ENCODE measurements at places on chromosomes 7 and 10.
A peak's percentile ranks its signal among the peaks of the same experiment; 100 is the strongest.

DNA sequence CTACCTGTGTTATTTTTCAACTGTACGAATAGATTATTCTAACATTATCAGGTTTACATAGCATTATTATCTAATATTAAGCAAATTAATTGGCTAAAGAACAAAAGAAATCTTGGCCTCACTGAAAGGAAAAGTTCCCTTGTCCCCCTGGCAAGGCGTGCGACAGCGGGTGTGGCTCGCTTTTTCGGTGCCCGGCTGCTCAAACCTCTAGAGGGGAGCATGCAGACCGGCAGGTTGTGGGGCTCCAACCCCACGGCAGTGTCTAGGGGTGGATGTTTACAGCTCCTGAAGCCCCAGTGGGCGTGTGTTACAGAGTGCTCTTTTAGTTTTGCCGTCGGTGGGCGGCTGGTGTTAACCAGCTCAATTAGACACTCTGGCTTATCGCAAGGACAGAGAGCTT, 456.4 kb downstream of the TNS3 start:
- no peak for DNase-seq

DNA sequence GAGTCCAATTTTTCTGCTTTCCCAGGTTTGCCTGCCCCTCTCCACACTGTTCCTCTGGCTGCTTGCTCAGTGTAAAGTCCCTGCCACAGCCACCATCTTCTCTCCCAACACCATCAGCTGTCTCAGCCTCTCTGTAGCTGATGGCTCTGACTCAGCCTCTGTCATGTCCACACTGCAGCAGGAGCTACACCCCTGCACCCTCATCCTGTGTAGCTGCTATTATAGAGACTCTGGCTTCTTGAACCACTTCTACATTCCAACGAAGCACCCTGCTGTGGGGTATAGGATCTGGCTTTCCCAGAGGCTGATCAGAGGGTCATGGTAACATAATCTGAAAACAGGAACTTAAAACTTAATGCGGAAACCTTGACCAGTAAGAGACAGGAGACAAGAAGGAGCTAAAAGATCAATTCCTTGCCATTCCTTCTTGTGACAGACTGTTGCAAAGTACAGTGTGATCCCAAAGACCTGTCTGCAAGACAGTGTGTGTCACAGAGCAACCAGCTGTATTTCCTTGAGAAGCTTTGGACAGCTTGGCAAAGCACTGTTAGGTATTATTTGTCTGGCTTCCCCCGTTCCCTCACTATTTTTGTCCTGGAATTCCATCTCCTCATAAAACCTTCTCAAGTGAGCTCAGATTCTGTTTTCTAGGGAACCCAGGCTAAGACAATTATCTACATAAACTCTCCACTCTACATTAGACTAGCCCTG, 42.3 kb downstream of the NRCAM start:
- no peak for DNase-seq

GRCh38 chr10:86366902-86367151, 232 bp upstream of the GRID1 start:
- DNase-seq: no peak

GRCh38 chr7:2761131-2761624, 73.2 kb downstream of the AMZ1 start:
- no peak for DNase-seq

- DNase-seq: no peak
These were observed 4.7 kb downstream of the HOXA1 start for GRCh38 chr7:27091105-27091504.

DNA sequence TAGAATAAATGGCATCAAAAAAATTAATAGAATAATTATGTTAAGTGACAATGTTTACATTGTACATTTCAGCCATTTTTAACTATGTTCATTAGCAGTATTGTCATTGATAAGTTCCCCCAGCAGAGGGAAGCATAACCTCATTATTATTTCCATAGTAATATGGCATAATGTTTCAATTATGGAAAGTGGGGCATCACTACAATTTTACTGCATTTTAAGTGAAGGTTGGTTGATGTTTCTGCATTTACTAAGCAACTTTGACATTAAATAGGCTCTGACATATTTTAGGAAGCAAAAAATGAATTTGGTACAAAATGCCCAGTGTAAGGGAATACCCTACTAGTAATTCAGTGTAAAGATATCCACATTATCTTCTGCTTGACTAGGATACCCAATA, 218.3 kb downstream of the SEMA3A start:
- DNase-seq: no peak

GRCh38 chr7:84187087-84187805, 7.3 kb downstream of the SEMA3A start:
- no peak for DNase-seq

- DNase-seq: no peak
These were observed 136.8 kb downstream of the C10orf105 start for GRCh38 chr10:71582506-71583475.

- DNase-seq: no peak
These were observed 80.9 kb upstream of the APBB1IP start for GRCh38 chr10:26357203-26357602.

DNA sequence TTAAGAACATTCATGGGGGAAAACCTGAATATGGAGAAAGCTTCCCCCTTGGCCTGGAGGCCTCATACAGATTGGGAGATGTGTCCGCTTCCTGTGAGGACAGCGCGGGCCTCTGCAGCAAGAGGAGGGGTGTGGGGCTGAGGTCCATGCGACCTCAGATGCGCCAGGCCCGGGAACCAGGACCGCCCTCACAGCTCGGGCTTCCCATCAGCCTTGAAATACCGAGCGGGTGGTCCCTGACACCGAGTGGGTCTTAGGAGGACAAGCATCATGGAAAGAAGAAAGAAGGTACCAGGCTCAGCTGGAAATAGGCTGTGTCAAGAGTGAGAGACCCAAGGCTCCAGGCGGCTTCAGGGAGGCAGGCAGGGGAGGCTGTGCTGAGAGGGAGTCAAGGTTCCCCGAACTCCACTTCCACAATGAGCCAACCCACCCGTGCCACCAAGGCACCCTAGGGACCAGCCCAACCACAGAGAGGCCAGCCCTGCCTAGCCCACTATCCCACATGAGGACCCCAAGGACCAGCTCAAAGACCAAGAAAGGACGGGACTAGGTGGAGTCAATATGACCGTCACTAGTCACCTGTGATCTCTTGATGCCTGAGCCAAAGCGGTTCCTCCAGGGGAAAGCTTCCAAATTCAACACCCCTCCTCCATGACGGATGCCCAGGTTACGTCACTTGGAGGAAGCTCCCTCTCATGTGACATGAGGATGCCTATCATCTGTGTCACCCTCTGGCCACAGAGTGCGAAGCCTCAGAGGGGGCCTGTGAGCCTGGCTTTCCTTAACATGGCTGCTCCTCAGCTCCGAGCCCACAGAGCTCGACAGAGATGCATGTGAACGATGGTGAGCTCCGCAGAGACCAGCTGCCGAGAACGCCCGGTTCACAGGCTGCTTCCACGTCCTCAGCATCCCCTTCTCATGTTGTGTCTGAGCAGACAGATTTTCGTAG, 103.7 kb downstream of the TCERG1L start:
- DNase-seq: no peak

DNA sequence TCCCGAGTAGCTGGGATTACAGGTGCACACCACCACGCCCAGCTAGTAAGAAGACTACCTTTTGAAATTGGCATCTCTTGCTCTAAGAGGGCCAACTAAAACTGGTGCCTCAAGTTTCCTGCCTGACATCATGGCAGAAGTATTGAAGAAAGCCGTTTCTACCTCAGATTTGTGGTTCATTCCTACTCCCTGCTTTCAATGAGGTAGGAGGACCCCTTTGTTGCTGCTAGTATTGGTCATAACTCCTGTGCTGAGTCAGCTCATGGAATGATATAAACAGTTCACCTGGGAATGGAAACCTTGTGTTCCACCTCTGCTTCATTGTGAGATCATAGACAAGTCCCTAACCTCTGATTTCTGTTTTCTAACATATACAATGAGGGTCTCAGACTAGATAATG, 82.8 kb downstream of the CDK6 start:
- no peak for DNase-seq

- DNase-seq: peak; percentile 72
These were observed 4.4 kb downstream of the PSPH start for GRCh38 chr7:56046721-56047445.

- DNase-seq: no peak
These were observed 41.0 kb downstream of the RABGEF1 start for GRCh38 chr7:66781408-66782090.

DNA sequence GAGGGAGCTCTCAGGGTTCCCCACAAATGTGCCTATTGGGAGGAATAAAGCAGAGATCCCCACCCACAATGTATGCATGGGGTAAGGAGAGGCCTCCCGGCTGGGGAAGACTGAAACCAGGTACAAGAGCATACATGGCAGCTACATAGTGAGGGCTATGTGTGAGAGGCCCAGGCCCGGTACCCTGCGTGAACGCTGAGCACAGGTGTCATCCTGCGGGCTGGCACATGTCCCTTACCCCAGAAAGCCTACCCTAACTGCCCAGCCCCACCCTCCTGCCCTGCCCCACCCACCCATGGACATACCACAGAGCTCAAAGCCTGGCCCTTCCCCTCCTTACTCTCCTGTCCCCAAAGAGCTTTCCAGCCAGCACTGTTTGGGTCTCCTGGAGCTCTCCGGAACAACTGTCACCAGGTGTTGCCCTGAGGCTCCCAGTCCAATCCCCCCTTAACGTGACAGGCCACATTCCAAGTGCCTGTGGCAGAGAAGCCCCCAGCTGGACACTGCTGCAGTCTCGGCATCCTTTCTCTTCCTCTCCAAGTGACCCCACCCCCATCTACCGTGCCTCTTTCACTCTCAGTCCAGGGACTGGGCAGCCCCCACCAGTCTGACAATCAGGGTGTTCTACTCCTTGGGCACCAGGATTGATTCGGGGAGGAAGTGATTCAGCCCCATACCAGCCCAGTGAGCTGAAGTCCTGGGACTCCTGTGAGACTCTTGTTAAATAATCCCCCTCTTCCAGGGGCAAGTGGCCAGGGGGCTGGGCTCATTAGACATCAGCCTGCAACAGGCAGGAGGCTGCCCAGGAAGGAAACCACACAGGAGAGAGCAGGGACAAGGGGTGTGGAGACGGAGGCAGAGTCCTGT, 19.6 kb downstream of the GRID1 start:
- DNase-seq: no peak

DNA sequence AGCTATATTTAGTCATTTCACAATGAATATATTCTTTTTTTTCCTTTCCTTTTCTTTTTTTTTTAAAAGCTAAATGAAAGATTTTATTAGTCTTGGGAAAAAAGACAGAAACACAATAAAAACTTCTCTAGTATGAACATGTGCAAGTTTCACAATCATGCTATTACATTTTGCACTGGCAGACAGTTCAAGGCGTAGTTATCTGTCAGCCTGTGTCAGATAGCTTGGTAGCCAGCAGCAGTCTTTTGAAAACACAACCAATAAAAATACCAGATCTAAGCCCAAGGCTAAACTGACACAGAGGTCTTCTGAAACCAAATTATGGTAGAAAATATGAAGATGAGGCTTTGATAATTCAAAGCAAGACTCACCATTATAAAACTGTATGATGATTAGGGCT, 205.8 kb upstream of the TEX47 start:
- no peak for DNase-seq

- DNase-seq: no peak
These were observed 3.0 kb upstream of the CRYGN start for GRCh38 chr7:151442776-151443496.

DNA sequence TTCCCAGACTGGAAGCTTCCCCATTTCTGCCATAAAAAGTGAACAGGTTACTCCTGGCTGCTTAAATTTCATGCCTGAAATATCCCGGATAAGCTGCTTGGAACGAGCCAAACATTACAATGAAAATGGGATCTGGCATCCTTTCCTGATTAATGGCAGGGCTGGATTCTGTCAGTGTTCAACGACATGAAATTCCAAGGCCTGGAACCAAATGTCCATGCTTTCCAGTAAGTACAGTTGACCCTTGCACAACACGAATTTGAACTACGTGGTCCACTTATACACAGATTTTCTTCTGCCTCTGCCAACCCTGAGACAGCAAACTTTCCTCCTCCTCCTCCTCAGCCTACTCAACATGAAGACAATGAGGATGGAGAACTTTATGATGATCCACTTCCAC, 65.4 kb downstream of the SGMS1 start:
- DNase-seq: no peak

DNA sequence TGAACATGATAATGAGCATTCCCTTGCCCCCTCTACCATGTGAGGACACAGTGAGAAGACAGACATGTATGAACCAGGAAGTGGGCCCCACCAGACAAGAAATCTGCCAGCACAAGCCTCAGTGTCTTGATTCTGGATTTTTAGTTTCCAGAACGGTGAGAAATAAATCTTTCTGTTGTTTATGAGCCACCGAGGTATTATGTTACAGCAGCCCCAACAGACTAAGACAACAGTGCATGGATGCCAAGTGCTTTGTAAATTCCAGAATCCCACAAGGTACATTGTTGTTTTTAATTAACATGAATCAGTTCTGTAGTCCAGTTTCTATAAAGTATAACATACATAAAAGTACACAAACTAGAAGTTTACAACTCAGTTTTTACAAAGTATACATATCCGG, 162.2 kb downstream of the ARHGAP21 start:
- DNase-seq: no peak

DNA sequence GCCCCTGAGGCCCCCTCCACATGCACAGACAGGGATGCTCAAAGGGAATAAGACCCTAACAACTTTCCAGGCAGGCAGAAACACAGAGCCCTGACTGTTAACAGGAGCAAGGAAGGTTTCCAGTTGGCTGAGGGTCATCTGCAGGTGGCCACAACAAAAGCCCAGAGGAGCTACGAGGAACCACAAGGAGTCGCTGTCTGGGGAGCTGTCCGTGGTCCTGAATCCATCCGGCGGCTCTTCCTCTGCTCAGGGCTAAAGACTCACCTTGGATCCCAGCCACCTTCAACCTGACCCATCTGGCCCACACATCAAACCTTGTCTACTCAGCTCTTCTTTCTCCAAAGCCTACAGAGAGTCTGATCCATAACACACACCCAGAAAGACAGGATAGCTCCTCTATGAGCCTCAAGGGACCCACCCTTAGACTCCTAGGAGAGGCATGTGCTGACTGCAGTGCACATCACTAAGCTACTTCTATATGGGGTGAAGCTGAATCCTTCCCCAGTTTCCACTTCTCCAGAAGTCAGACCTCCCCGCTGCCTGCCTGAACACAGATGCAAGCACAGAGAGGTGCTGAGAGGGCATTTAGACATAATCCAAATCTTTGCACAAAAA, 104.0 kb downstream of the SLIT1 start:
- DNase-seq: no peak

DNA sequence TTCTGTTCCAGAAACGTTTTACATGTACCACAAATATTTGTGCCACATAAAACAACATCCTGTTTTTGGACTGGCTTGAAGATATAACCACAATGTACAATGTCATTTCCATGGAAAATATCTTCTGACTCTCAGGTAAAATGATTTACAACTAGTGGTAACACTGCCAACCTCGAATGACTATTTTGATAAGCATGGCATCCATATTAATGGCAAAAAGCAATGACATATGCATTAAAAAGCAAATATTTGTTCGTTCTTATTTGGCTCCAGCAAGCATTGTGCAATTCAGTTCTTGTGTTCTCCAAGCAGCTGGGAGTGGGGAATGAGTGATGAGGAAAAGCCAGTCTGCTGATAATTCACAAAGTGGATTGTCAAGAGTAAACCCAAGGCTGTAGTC, 289.0 kb downstream of the PLXDC2 start:
- no peak for DNase-seq

- no peak for DNase-seq
These were observed 326.6 kb upstream of the POM121L12 start for GRCh38 chr7:52708846-52709245.

GRCh38 chr7:121519548-121520521, 123.7 kb upstream of the FAM3C start:
- no peak for DNase-seq
